ENCODE measurements at places on chromosomes 1 and 21. TPM values are rescaled to one million over a fixed set of nuclear protein-coding genes. Genes with fewer than 3 reads are reported as not detected.

The NTMT2 gene
- total RNA-seq, result 1.3 TPM

The LRRC3 gene
- total RNA-seq, result 1.0 TPM

DNA sequence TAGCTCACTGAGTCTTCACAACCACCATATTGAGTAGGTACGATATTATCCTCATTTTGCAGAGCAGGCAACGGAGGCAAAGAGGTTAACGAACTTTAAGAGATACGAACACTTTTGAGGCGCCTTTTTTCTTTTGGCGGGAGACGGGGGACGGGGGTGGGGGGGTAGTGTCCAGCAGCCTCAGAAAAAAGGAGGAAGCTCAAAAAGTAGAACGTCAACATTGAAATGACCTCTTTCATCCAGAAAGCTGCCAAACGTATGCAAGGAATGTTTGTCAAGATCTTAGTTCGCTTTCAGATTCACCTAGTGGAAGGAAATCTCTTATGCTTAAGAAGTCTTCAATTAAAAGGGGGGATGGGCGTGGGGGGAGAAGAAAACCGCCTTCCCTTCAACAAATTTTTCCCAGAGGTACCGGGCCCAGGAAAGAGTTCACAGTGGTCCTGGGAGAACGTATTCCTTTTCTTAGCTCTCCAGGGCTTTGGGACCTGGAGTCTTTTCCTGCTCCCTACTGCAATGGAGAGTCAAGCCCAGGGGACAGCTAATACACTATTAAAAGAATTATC is 1.1 kb upstream of the PCAT6 start:
- DNase-seq, result no peak

DNA sequence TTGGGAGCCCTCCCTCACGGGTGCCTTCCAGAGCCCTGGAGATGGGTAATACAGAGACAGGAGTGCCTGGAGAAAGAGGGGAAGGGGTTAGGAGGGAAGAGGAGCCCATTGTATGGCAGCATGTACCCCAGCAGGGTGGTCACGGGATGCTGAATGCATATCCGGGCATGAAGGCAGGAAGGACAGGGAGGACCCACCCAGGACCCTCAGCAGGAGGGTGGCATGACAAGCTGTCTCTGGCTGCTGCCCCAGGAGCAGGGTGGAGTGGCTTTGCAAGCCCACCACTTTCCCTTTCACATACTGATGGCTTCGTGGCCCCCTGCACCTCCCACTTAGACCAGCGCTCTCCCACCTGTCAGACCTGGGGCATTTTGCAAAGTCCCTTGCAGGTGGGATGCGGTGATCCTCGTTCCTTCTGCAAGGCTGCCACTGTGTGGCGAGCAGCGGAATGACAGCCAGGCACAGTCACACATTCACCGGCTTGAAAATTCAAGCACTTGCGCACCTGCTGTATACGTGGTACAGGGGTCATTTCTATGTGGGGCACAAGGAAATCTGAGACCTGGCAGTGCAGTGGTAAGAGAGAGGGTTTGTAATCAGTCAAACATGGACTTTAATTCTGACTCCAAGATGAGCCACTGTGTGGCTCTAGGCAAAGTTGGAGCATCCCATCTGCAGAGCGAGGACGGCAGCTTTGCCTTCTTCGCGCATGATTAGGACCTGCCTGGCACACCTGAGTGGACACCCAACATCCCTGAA is 53.2 kb upstream of the TMEM51 start:
- DNase-seq, result peak; percentile 27

DNA sequence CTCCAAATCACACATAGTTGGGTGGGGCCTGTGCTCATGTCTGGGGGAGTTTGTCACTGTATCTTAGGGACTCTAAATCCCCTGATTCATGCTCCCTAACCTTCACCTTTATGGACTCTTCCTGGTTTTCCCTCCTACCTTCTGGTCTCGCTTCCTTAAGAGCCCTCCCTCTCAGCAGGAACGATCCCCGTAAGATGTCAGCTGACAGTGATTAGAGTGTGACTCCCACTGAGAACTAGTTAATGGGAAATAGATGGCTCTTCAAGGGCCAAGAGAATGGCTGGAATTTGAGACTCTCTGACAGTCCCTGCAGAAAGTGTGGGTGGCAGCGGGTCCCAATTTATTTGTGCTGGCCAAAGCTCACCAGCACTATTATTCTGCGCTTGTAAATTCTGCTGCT is 22.0 kb downstream of the LYPD8 start:
- no peak for DNase-seq

The CDC42 gene
- 121 TPM for total RNA-seq

GRCh38 chr1:41274752-41275545 is 32.8 kb upstream of the SCMH1 start:
- DNase-seq, result no peak

The GORAB gene
- total RNA-seq, result 9.0 TPM

The EDN2 gene
- total RNA-seq, result 0.56 TPM

The C1orf56 gene
- 12.4 TPM for total RNA-seq

GRCh38 chr21:42301371-42302075 is 13.7 kb downstream of the TFF3 start:
- no peak for DNase-seq

GRCh38 chr1:117754061-117754969 is 148.5 kb downstream of the TENT5C start:
- peak; percentile 63 for DNase-seq

The SPRR2G gene
- not detected for total RNA-seq

- no peak for DNase-seq
Observed at GRCh38 chr1:182909578-182909977, 43.4 kb downstream of the SHCBP1L start.

GRCh38 chr1:199422206-199422605 is 605.3 kb upstream of the NR5A2 start:
- DNase-seq, result no peak

The MAST2 gene
- 75.0 TPM for total RNA-seq

GRCh38 chr1:90317628-90318027 is 322.7 kb downstream of the ZNF326 start:
- no peak for DNase-seq

DNA sequence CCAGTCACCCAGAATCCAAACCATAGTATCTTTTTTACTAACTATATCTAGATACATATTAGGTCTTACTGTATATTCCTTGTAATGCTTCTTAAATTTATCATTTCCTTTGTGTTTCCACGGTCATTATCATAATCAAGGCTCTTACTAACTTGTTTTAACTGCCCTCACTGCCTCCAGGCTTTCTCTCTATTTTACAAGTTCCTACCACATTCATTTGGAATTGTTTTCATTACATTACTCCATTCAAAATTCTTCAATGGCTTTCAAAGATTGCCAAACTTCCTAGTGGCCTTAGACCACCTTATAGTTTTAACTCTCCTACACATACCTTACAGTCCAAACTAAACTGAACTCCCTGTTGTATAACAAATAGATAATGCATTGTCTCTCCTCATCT is 6.3 kb downstream of the HFM1 start:
- DNase-seq, result no peak

DNA sequence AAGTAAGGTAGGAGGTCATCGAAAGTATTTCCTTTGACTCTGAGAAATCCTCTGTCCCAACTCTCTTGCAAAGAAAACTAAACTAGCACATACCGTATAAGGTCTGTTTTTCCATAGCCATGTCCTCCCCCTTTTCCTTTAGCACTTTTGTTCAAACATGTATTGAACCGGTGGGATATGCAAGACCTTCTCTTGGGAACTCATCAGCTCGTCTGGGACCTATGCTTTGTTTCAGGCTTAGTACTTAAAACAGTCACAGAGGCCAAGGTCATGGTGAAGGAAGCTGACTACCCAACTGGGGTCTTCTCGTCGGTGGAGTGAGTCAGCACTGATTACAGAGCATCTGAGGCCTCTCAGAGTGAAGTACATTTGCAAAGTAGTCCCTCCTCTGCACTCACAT is 185.0 kb downstream of the ZBTB18 start:
- DNase-seq, result no peak

The SPRR1B gene
- not detected for total RNA-seq

GRCh38 chr1:44678120-44678519 is 3.6 kb downstream of the ARMH1 start:
- DNase-seq, result no peak

DNA sequence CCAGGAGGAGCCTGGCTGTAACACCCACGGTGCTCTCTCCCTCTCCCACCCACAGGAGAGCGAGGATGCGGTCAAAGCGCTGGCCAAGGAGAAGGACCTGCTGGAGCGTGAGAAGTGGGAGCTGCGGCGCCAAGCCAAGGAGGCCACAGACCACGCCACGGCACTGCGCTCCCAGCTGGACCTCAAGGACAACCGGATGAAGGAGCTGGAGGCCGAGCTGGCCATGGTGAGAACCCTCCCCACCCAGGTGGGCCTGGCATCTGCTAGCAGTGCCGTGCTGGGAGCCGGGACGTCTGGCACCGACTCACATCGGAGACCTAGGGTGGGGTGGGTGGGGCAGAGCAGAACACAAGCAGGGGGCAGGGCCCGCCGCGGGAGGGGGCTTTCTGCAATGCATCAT is 109.6 kb upstream of the TMEM51 start:
- DNase-seq, result no peak

The EVA1B gene
- total RNA-seq, result 12.8 TPM

DNA sequence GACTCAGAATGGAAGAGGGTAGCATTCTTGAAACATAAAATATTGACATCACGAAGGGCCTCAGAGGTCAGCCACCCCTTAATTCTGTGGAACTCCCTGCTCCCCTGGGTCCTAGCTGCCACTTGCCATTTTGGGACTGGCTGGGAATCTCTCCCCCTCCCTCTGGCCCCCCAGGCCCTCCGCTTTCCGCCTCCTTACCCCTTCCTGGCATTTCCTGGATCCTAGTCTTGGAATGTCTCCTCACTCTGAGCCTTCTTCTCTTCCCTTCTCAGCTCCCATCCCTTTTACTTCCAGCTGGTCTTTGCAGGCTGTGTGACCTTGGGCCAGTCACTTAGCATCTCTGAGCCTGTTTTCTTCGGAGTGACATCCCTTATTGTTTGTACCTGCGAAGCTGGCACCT is 4.5 kb downstream of the PADI1 start:
- no peak for DNase-seq

The MAP10 gene
- 3.8 TPM for total RNA-seq

GRCh38 chr21:41112740-41113692 is 54.9 kb upstream of the BACE2 start:
- DNase-seq, result no peak

DNA sequence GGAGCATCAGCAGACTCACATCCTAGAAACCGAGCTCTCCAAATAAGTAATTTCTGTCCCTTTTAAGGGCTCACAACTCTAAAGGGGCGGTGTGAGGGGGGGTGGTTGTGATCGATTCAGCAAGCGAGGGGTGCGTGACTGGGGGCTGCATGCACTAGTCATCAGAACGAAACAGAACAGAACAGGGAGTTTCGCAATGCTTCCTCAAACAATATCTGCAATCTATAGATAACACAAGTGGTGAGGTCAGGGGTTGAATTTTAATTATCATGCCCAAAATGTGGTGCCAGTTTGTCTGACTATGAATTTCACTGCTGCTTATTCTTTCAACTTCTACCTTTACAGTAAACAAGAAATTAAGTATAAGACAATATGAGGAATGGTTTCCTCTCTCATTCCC is 1003.0 kb upstream of the NCAM2 start:
- no peak for DNase-seq

GRCh38 chr1:214506972-214507431 is 44.4 kb downstream of the PTPN14 start:
- no peak for DNase-seq

DNA sequence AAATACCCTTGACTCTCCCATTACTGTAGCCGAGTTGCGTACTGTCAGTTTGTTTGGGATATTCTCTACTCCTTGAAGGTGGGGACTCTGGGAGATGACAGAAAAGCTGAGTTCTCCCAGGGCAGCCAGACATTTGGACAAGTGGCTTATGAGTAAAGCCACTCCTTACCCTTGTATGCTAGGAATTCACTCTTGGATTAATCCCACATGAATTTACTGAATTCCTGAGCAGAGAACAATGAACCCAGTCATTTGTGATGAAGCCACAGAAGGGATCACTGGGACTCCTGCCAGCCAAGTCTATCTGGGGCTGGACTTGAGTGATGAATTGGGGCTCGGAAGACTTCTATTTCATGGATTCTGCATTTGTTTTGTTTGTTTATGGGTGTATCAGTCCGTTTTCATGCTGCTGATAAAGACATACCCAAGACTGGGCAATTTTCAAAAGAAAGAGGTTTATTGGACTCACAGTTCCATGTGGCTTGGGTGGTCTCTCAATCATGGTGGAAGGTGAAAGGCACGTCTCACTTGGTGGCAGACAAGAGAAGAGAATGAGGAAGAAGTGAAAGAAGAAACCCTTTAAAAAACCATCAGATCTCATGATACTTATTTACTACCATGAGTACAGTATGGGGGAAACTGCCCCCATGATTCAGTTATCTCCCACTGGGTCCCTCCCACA is 25.1 kb downstream of the C1orf116 start:
- no peak for DNase-seq

DNA sequence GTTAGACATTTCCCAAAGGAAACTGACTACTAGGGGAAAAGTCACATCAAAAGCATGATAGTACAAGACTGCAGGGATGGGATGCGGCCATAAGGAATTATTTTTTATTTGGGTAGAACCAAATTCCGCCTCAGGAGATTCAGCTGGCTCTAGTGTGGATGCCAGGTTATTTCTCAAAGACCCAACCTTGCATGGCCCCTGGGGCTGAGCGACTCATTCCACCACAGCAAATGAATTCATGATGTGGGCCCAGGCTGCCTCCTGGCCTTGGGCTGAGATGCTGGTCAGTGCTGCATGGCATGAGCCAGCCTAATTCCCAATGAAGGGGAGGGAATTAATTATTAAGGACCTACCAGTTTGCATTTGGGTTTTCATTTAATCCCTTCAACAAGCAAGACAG is 11.8 kb downstream of the TMEM35B start:
- DNase-seq, result no peak

- no peak for DNase-seq
Observed at GRCh38 chr1:156644146-156644545, 2.2 kb downstream of the BCAN start.

DNA sequence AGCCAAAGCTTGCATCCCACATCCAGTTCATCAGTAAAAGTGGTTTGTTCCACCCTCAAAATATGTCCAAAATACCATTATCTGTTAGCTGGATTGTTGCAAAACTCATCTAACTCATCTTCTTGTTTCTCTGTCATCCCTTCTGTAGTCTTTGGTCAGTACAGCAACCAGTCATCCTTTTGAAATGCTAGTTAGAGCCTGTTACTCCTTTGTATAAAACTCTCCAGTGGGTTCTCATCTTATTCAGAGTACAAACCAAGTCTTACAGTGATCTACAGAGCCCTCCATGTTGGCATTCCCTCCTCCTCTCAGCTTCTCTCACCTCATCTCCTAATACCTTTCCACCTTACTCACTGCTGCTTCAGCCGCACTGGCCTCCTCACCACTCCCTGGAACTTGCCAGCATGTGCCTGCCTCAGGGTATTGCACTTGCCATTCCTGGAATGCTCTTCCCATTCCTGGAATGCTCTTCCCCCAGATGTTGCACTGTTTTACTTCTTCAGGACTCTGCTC is 70.6 kb downstream of the LAMC1 start:
- no peak for DNase-seq

Measured in right cardiac atrium (tissue), 5 donors.